ENCODE measurements at places on chromosomes 4 and X.

DNA sequence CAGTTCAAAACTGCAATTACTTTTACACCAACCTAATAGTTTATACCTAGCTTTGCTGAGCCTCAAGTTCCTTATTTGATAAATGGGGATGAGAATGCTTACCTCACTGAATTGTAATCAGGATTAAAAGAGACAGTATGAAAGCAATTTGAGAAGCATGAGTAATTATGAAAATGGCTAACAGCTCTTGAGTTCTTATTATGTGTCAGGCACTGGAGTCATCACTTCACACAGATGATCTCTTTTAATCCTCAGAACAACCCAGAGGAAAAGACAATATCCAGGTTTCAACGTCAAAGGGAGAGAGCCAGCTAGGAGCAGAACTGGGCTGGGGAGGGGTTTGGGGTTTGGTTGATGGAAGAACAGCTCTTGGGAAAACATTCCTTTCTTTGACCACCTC is 221.0 kb upstream of the NWD2 start:
- H3K4me1 ChIP-seq: no peaks in the 10 kb centered on the region
- no peak overlapping the region for H3K27ac ChIP-seq
- H3K4me3 ChIP-seq: no peak overlapping the region
- no peak for DNase-seq
- no peaks in the 10 kb centered on the region for H3K27me3 ChIP-seq
- H3K36me3 ChIP-seq: no peaks in the 10 kb centered on the region

DNA sequence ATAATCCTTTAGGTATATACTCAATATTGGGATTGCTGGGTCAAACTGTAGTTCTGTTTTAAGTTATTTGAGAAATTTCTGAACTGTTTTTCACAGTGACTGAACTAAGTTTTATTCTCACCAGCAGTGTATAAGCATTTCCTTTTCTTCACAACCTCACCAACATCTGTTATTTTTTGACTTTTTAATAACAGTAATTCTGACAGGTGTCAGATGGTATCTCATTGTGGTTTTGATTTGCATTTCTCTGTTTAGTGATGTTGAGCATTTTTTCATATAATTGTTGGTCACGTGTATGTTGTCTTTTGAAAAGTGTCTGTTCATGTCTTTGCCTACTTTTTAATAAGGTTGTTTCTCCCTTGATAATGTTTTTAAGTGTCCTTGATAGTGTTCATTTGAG is 112.6 kb downstream of the LINC00632 start:
- H3K4me1 ChIP-seq: no peaks in the 10 kb centered on the region
- H3K27ac ChIP-seq: no peak overlapping the region
- no peak overlapping the region for H3K4me3 ChIP-seq
- no peak for DNase-seq
- H3K36me3 ChIP-seq: no peaks in the 10 kb centered on the region

GRCh38 chr4:98210281-98210680 is 50.9 kb upstream of the RAP1GDS1 start:
- no peaks in the 10 kb centered on the region for H3K4me1 ChIP-seq
- no peak overlapping the region for H3K27ac ChIP-seq
- no peak overlapping the region for H3K4me3 ChIP-seq
- no peak for DNase-seq
- H3K36me3 ChIP-seq: no peaks in the 10 kb centered on the region

- H3K27ac ChIP-seq: no peak overlapping the region
- no peaks in the 10 kb centered on the region for H3K27me3 ChIP-seq
- no peaks in the 10 kb centered on the region for H3K4me1 ChIP-seq
- no peaks in the 10 kb centered on the region for H3K36me3 ChIP-seq
Observed at GRCh38 chr4:1512738-1513660, 106.8 kb upstream of the NKX1-1 start.

DNA sequence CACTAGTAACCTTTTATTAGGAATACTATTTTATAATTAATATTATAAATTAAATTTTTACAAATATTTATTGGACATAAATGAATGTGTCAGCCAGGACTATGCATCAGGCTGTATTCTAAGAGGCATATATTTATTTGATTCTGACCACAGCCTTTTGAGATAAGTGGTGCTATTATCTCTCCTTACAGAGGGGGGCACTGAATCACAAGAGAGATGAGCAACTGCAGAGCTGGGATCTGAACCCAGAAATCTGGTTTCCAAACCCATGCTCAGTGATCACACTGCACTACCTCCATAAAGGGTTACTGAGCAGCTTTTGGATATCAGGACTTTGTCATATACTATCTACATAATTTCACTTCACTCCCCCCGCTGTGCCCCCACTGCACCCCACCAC is 322.0 kb downstream of the TMA16 start:
- H3K4me3 ChIP-seq: no peak overlapping the region
- H3K27ac ChIP-seq: no peak overlapping the region
- DNase-seq: no peak
- H3K4me1 ChIP-seq: no peaks in the 10 kb centered on the region
- no peaks in the 10 kb centered on the region for H3K27me3 ChIP-seq
- H3K36me3 ChIP-seq: no peaks in the 10 kb centered on the region

DNA sequence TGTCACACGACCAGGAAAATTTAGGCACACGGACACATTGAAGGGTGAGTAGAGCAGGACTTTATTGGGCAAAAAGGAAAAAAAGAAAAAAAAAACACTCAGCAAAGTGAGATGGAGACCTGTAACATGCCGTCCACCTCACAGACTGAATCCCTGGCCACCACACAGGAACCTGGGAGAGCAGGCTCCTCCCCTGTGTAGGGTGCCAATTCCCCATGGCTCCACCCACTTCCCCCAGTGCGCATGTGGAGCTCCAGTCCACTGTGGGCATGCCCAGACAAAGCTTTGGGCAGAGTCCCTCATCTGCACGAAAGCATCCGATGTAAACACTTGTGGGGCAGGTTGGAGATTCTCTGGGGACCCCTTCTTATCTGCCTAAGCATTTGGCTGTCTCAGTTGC is 23.6 kb upstream of the CBR4 start:
- no peaks in the 10 kb centered on the region for H3K36me3 ChIP-seq
- H3K4me3 ChIP-seq: no peak overlapping the region
- no peak overlapping the region for H3K27ac ChIP-seq
- DNase-seq: no peak
- H3K4me1 ChIP-seq: no peaks in the 10 kb centered on the region
- H3K27me3 ChIP-seq: no peaks in the 10 kb centered on the region

DNA sequence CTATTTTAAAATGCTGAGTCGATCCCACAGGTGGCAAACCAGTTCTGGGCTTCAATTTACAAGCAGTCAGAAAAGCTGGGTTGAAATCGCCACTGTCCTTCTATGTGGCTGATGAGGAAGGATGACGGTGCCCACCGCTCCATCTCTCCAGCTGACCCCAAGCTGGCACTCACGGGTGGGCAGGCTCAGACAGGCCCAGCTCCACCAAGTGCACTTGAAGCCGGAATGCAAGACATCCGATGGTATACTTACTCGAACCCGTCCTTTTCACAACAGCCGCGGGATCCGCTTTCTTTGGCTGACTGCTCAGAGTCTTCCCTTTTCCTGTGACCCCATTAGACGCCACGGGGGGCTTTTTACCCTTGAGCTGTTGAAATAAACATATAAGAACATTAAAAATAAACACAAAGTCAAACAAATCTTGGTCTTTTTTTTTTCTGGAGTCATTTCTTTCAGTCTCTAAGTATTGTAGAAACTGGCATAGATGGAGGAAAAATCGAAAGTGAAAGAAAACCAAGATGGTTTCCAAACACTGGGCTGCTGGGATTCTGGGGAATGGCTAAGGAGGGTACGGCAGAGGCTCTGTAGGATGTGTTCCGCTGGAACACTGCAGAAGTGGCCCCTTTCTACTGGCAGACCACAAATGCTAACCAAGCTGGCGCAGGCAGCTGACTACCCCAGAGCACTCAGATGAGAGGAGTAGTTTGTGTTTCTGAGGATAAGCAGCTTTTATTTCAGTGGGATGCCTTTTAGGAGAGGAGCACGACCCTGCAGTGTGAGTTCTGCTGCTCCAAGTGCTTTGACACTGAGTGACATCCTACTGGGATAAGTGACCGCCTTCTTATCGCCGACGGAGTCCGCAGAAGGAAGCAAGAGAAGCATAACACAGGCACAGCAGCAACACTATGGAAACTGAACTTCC is 160.9 kb downstream of the AFAP1 start:
- H3K27me3 ChIP-seq: no peaks in the 10 kb centered on the region
- no peaks in the 10 kb centered on the region for H3K4me1 ChIP-seq
- DNase-seq: peak; percentile 38
- peak overlapping the region; percentile 19 for H3K4me3 ChIP-seq

DNA sequence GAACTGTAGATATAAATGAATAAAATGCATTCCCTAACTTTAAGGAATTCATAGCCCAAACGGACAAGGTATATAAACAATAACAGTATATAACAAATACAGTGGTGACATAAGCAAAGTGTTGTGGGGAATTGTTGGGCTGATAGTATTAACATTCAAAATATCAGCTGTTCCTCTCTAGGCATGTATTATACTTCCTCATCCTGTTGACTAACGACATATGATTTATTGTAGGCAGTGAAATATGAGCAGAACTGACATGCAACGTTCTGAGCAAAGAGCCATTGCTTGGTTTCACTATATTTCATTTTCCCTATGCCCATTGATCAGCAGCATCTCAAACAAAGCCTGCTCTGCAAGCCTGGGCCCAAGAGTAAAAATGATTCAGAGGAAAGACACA is 143.9 kb downstream of the PTCHD1 start:
- no peak overlapping the region for H3K27ac ChIP-seq
- H3K4me1 ChIP-seq: peaks cover 25% of the 10 kb centered on the region
- no peak for DNase-seq
- no peaks in the 10 kb centered on the region for H3K36me3 ChIP-seq
- H3K4me3 ChIP-seq: no peak overlapping the region
- no peaks in the 10 kb centered on the region for H3K27me3 ChIP-seq

GRCh38 chrX:105882581-105883275 is 60.4 kb downstream of the NRK start:
- H3K4me1 ChIP-seq: no peaks in the 10 kb centered on the region
- H3K27ac ChIP-seq: no peak overlapping the region
- DNase-seq: no peak
- no peak overlapping the region for H3K4me3 ChIP-seq

- H3K4me1 ChIP-seq: no peaks in the 10 kb centered on the region
- DNase-seq: no peak
- no peaks in the 10 kb centered on the region for H3K27me3 ChIP-seq
- no peaks in the 10 kb centered on the region for H3K36me3 ChIP-seq
- H3K27ac ChIP-seq: no peak overlapping the region
- no peak overlapping the region for H3K4me3 ChIP-seq
Observed at GRCh38 chr4:141905751-141906150, 269.4 kb downstream of the IL15 start.

GRCh38 chr4:111398906-111399330 is 746.3 kb upstream of the FAM241A start:
- H3K27me3 ChIP-seq: no peaks in the 10 kb centered on the region
- no peaks in the 10 kb centered on the region for H3K36me3 ChIP-seq

DNA sequence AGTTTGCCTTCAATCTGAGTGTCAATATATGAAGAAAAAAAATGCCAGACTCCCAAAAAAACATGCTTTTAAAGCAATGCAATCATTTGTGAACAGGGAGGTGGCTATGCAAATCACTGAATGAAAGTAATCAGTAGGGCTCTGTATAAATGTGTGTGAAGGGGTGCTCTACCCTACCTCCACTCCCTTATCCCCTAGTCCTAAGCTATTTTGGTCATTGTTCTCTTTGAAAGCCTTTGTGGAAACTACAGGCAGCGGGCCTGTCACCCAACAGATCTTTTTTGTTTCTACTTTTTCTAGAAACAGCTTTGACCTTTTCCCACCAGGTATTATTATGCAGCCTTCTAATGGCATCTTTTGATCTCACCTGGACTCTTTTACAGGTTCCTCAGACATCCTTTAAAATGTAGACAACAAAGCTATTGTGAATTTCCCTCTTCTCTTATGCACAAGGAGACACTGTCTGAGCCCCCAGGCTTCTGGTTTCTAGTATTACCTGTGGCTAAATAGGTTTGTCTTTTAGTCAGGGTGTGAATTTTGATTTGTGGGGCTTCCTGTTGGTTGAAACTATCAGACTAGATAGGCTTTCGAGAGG is 9.2 kb downstream of the BOD1L1 start:
- peaks cover 2% of the 10 kb centered on the region for H3K4me1 ChIP-seq
- no peaks in the 10 kb centered on the region for H3K27me3 ChIP-seq
- H3K36me3 ChIP-seq: peaks cover 52% of the 10 kb centered on the region
- no peak overlapping the region for H3K4me3 ChIP-seq

GRCh38 chr4:88489100-88489761 is 32.3 kb downstream of the HERC5 start:
- H3K27ac ChIP-seq: no peak overlapping the region
- H3K27me3 ChIP-seq: no peaks in the 10 kb centered on the region
- no peak for DNase-seq
- no peak overlapping the region for H3K4me3 ChIP-seq
- no peaks in the 10 kb centered on the region for H3K4me1 ChIP-seq
- H3K36me3 ChIP-seq: peaks cover 15% of the 10 kb centered on the region

GRCh38 chr4:31307029-31307428 is 586.9 kb downstream of the PCDH7 start:
- no peaks in the 10 kb centered on the region for H3K4me1 ChIP-seq
- no peaks in the 10 kb centered on the region for H3K27me3 ChIP-seq
- DNase-seq: no peak

- no peaks in the 10 kb centered on the region for H3K4me1 ChIP-seq
- no peak overlapping the region for H3K27ac ChIP-seq
- no peaks in the 10 kb centered on the region for H3K27me3 ChIP-seq
- no peak overlapping the region for H3K4me3 ChIP-seq
Observed at GRCh38 chr4:124331781-124332180, 380.8 kb downstream of the ANKRD50 start.

DNA sequence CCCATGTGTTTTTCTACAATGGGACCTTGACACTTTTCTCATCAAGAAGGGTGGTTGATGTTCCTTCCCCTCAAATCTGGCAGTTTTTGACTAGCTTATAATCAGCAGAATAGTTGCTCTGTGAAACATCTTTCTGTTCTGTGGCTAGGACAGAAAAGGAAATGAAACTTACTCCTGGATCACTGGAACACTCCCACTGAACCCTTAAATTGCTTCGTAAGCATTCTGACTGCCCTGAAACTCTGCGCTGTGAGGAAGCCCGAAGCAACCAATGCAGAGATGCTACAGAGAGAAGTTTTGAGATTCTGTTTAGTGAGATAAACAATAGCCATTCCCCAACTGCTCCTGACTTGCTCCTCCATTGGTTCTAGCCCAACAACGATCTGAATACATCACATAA is 602.2 kb downstream of the CENPC start:
- DNase-seq: no peak
- H3K27me3 ChIP-seq: no peaks in the 10 kb centered on the region

DNA sequence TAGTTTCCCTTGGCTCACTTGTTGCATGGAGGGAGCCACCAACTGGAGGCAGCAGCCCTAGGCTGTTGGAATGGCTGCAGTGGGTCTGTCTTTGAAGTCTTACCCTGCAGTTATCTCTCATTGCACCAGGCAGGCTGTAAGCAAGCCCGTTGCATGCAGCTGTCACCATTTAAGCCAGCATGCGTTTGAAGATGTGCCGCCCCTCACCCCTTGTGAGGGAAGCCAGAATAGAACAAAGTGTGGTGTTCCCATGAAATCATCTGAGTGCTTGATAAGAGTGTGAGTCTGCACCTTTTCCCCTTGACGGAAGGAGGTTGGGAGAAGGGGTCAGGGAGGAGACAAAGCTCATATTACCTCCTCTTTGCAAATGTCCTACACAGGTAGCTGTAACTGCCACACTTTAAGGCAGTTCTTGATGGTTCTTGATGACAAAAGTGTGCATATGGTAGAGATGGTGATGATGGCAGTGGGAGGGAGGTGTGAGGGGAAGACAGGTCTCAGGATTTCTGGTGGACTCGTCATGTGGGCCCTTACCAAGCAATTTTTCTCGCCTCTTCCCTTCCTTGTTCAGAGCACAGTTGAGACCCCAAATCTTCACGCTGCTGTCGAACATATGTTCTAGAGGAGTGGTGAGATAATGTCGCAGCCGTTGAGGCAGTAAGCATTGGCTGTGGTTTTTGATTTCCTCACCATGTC is 191.4 kb upstream of the LEF1 start:
- no peak overlapping the region for H3K27ac ChIP-seq
- no peak for DNase-seq
- H3K4me3 ChIP-seq: no peak overlapping the region
